Fibroblast of mammary gland (primary cell): ENCODE measurements at places on chromosomes 2 and 18.

DNA sequence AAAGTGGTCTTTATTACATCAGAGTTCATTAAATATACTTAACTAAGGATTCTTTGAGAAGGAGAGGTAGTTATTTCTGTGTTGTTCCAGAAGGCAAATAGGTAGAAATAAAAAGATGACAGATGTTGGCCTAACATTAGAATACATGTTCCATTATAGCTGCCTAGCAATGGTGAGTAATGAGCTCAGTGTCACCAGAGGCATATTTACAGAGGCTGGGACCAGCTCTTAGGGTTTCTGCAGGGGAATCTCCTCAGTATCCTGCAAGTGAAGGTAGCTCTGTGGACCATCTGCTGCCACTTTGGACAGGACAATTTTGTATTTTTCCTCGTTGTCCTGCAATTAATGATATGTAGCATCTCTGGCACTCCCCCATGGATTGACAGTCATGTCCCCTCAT is 416.0 kb downstream of the THSD7B start:
- no peak for DNase-seq

- no peak for DNase-seq
Observed at GRCh38 chr2:240972201-240972600, 26.2 kb upstream of the SNED1 start.

DNA sequence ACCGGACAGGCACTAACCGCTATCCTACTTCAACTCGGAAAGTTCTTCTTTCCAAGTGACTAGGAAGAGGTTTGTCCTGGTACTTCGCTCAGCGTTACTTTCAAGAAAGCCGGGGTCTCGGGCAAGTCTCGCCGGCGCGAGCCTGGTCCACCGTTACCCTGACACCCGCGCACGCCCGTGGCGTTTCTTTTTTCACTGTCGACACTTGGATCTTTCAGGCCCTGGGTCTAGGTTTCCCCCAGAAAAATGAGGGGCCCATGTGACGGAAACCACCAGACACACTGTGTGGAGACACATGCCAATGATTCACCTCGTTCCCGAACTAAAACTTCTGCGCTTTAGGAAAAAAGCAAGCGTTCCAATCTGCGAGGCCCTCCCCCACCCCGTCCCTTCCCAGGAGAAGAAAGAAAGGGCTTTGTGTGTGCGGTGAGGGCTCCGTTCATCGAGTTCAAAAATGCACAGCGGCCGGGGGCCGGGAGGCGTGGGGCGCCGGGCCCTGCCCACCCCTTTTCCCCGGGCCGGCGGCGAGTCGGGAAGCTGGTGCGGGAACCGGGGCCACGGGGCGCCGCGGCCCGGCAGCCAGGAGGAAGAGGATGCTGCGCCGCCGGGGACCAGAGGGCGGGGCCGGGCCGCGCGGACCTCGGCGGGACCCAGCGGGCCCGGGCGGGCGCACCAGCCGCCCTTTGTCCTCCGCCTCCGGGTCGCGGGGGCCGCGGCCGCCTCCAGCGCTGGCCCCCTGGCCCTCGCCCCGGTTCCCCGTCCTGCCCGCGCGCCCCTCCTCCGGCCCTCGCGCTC is 2.6 kb downstream of the ZNF521 start:
- peak; percentile 72 for DNase-seq

DNA sequence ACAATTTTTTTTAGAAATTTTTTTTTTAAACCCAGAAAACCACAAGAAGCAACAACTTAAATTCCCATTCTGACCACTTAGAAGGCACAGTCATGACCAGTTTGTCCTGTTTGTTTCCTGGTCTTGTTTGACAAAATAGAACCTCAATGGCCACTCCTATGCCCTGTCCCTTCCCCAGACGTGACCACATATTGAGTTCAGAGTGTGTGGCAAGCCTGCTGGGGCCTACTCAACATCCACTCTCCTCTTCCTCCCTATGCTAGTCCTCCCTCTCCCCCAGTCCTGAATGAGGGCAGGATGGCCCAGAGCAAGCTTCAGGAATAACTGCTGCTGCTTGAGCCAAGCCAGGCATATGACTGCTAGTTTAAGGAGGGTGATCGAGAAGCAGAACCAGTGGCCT is 89.6 kb downstream of the PRELID3A start:
- no peak for DNase-seq

DNA sequence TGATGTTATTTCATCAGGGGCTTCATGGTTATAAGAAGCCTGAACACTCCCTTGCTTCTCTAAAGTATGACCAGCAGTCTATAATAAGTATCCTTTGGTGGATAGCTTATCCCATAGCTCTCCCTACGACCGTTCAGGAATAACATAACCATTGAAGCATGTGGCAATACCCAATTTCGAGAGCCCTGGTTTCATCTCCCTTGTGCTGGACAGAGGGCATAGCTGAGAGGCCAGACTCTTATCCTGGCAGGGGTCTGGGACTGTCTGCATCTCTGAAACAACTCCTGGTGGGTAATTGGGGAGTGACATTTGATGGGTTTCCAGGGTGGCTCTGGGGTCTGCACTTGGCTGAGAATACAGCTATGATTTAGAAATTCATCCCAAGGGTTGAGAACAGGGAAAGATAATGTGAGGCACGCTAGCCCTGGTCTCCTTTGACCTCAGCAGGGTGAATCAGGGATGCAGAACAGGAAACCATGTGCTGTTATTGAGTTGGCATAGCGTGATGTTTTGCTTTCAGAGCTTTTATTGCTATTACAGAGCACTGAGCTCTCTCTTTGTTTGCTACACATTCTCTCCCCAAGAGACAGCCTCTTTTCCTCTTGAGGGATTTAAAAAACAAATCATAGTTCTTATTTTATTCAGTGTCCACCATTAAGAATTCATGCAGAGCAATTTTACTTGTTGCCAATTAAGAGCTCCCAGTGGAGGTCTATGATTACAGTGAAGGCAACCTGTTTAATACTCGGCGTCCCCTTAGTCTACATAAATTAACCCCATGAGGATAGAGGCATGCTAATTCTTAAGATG is 274.5 kb downstream of the NCKAP5 start:
- DNase-seq = no peak

- no peak for DNase-seq
Observed at GRCh38 chr18:60247103-60247502, 125.5 kb downstream of the MC4R start.

GRCh38 chr18:36476433-36476832 is 178.9 kb downstream of the FHOD3 start:
- DNase-seq = peak; percentile 12

DNA sequence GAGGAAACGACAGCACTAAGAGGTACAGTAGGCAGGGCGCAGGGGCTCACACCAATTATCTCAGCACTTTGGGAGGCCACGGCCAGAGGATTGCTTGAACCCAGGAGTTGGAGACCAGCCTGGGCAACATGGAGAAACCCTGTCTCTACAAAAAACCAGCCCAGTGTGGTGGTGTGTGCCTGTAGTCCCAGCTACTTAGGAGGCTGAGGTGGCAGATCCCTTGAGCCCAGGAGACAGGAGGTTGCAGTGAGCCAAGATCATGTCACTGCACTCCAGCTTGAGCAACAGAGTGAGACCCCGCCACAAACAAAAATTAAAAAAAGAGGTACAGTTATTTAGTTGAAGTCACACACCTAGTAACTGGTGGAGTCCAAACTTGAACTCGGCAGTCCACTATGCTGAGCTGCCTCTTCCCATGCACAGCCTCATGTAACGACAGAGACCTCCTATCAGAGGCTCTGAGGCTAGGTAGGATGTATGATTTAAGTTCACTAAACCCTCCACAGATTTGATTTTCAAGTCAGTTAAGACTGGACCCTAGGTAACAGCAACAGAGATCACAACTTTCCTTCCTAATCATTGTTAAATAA is 8.7 kb downstream of the STK17B start:
- DNase-seq = no peak

DNA sequence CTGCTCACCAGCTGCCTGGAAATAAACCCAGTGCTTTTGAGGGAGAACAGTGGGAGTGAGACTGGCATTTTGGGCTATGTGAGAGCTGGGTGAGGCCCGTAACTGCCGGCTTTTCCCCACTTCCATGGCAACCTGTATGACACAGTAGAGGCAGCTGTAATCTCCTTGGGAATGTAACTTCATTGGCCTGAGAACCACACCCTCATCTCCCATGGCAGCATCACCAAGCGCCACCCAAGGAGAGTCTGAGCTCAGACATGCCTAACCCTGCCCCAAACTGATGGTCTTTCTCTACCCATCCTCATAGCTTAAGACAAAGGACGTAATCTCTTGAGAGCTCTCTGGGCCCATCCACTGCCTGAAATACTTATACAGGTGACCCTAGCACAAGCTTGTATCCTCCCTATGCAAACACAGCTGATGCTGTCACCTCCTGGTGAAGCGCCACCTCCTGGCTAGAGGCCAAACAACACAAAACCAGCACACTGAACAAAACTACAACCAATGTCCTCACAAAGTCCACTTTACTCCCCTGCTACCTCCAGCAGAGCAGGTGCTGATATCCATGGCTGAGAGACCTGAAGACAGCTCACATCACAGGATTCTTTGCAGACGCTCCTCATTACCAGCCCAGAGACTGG is 763.4 kb upstream of the NRXN1 start:
- no peak for DNase-seq

GRCh38 chr2:42268528-42269151 is 92.4 kb downstream of the COX7A2L start:
- DNase-seq = peak; percentile 40

DNA sequence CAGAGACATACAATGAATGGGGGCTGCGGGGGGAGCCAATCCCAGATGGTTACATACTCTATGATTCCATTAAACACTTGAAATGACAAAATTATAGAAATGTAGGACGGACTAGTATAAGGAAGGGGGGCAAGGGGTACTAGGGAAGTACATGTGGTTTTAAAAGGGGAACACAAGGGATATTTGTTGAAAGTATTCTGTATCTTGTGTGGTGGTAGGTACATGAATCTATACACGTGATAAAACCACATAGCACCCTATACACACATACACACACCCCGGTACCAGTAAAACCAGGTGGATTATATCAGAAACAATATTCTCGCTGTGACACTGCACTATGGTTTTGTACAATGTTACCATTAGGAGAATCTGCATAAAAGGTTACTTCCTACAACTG is 45.4 kb downstream of the ASXL2 start:
- DNase-seq = no peak

- DNase-seq = no peak
Observed at GRCh38 chr2:221876016-221876415, 303.9 kb upstream of the EPHA4 start.

DNA sequence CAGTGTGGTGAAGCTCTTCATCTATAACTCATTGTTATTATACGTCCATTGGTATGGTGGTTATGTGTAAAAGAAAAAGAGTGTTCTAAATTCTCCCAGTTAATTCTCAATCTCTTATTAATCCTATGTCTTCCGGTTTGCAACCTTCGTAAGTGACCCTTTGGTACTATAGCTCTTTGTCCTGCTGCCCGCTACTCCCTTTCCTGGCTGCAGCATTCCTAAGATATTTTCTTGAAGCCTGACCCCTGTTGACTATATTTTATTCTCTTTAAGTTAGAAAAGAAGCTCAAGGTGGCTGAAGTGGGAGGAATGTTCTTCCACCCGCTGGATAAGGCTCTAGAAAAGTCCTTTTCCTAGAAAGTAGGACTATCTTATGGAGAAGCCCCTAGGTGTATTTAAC is 684.8 kb downstream of the SOCS6 start:
- no peak for DNase-seq

- DNase-seq = no peak
Observed at GRCh38 chr2:56248965-56249742, 65.4 kb downstream of the CCDC85A start.

GRCh38 chr2:45674035-45674816 is 22.8 kb downstream of the PRKCE start:
- peak; percentile 56 for DNase-seq
